ENCODE measurements at places on chromosomes 16 and 17.

DNA sequence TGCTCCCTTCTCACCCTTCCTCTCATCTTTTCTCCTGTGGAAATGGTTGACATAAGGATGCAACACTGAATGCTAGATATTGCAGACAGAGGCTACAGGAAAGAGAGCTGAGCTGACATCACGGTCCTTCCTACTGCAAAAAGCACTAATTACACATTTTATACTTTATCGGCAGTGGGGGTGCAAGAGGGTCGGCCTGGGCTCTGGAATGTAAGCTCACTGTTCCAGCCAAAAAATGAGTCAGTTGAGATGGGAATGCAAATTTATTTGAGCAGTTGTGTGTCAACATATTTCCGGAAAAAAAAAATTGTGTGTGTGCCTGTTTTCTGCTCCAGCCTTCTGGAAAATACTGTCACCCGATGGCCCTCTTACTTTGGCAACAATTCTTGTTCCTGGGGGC lies 14.1 kb upstream of the MRTFB start:
- DNase-seq: no peak

GRCh38 chr17:57370037-57370581 lies 113.8 kb downstream of the MSI2 start:
- no peak for DNase-seq

- DNase-seq: no peak
These were observed at the start of gene C17orf113 for GRCh38 chr17:42050393-42051012. Gene C17orf113 (minus strand): TSS chr17:42050601. CDS start chr17:42043376, 7,225 bp downstream.

DNA sequence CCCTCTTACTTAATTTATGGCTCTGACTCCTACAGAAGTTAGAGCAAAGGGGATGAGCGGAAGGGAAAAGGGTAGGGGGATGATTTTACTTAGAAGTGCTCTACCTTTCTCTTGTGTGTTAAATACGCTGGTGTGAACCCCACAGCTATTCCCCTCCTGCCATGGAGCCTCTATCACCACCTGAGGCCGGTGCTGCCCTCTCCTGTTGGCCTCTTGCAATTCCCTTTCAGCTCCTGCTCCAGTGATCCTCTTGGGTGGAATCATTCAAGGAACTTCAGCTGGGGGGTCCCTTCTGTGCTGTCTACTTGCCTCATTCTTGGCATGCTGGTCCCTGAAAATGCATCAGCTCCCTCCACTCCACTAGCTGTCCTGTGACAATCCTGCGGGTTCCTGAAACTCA lies 41.8 kb upstream of the CDH8 start:
- no peak for DNase-seq

GRCh38 chr16:64225036-64225435 lies 896.8 kb downstream of the CDH11 start:
- no peak for DNase-seq

- DNase-seq: no peak
These were observed 852 bp upstream of the HELZ start for GRCh38 chr17:67245694-67246402.

DNA sequence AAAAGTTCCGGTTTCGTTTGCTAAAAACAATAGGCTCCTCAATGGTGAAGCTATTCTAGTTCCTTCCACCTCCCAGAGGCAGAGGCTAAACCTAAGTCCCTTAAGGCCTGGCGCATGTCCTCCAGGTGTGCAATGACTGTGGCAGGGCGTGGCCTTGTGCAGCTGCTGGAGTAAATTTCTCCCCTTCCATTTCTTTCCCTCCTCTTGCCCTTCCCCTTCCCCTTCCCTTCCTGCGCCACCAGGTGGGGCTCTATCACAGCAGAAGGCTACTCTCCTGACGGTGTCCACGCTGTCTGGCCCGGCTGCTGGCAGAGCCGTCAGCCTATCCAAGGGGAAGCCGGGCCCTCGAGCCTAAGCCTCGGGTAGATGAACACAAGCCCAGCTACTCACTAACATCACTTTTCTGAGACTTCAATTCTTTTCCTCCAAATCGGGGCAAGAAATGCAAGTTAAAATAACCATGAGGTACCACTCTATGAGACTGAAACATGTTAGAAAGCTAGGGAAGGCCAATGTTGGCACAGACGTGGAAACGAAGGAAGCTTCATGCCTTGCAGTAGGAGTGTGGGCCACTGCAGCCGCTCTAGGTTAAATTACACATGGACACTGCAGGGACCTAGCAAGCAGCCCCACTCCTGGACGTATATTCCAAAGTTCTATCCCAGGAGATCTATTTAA lies 34.4 kb downstream of the C16orf78 start:
- DNase-seq: no peak

DNA sequence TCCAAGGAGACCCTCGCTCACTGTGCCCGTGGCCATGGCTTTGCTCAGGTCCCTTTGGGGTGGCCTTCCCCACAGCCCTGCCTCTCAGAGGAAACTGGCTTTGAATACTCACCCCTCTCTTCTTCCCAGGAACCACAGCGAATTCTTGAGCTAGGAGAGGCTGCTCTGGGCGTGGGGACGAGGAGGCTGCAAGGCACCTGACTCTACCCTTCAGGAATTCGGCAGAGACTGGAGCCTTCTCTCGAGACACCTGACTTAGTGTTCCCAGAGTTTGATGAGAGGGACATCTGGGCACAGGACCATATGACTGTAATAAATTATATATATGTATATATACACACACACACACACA lies 6.2 kb downstream of the LLGL2 start:
- no peak for DNase-seq

GRCh38 chr17:19418251-19418992 lies 7.4 kb downstream of the RNF112 start:
- no peak for DNase-seq

DNA sequence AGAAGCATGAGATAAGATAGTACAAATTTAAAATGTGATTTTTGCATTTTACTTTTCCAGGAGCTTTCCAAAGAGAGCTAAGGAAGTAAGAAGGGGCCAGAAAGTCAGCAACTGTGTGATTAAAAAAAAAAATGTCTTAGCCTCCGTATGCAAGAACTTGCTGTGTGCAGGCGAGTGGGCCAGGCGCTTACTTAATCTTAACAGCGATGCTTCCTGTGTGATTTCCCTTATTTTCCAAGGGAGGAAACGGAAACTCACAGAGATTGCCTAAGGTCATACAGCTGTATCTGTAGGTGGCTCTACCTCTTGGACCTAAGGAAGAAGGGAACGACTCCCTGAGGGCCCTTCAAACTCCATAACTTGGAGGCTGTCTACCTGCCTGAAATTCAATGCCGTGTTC lies 11.1 kb downstream of the HS3ST3B1 start:
- DNase-seq: no peak

GRCh38 chr16:49712542-49712941 lies 143.4 kb downstream of the ZNF423 start:
- DNase-seq: no peak

- DNase-seq: no peak
These were observed 35.8 kb downstream of the AKAP1 start for GRCh38 chr17:57120814-57121213.
